ENCODE measurements at places on chromosomes 7 and 10. TPM values are rescaled to one million over a fixed set of nuclear protein-coding genes. Genes with fewer than 3 reads are reported as not detected.

DNA sequence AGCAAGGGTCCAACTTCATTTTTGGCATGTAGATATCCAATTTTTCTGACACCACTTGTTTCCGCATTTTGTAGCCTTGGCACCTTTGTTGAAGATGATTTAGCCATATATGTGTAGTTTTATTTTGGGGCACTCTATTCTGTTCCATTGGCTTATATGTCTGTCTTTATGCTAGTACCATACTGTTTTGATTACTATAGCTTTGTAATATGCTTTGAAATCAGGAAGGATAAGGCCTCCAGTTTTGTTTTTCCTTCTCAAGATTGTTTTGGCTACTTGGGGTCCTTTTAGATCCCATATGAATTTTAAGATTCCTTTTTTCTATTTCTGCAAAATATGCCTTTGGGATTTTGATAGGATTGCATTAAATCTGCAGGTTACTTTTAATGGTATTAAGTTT is 9.5 kb upstream of the BTBD16 start:
- DNase-seq, result no peak

GRCh38 chr10:14016011-14016536 is 314.6 kb downstream of the FRMD4A start:
- no peak for DNase-seq

The MRM2 gene
- total RNA-seq, result 30.3 TPM

DNA sequence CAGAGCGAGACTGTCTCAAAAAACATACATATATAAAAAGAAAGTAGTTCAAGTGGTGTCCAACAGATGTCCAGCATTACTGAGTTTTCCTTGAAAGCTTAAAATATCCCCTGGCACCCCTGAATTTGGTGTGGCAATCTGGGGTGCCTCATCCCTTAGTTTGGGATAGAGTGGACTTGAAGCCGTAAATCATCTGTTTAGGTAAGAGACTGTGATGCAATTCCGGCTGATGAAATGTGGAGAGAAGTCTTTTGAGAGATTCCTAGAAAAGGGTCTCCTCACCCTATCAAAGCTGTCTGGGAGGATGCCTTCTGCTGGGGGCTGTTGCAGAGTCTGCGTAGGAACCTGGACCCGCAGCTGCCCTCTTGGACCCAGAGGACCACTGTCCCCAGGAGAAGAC is 408.0 kb downstream of the RPS24 start:
- no peak for DNase-seq

- no peak for DNase-seq
Observed at GRCh38 chr10:1114315-1114714, 58.1 kb downstream of the WDR37 start.

DNA sequence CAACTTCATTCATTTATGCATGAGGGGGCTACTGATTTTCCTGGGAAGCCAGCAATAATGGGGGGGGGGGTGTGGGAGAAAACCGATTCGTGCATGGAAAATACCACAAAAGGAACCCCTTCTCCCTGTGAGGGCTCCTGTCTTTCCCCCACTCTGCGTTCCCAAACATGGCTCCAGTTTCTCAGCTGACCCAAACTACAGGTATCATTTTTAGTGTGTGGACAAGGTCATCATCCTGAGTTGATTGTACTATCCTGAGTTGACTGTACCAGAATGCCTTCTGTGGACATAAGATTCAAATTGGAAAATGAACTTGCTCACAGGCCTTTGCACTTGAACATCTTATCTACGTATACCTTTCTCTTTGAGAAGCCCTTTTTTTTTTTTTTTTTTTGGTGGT is 49.9 kb downstream of the ZRANB1 start:
- DNase-seq, result no peak

DNA sequence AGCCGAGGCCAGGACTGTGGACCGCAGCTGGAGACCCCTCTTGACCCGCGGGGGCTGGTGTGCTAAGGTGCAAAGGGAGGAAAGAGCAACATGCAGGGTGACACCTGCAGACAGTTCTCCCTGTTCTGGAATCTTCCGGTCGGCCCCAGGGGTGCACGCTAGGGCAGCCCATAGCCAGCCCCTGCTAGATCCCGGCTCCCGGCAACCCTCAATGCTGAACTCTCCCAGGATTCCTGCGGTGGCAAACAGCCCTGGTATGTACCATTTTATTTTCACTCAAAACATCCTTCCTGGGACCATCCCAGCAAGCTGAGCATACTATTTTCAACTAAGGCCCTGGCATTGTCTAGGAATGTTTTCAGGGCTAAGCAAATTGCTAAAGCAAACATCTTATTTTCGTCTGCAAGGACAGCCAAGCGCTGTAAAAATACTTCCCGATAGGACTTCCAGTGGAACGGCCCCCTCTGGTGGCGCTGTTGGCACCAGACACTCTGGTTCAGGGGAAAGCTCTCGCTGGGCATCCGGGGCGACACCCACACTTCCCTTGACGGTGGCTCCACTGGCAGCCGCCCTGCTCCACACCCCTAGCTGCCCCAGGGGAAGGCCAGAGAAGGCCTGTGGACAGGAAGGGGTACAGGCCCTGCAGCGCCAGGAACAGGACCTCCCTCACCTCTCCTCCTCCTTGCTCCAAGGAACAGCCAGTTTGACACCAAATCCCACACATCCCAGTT is 99.4 kb downstream of the CTBP2 start:
- DNase-seq, result peak; percentile 66

DNA sequence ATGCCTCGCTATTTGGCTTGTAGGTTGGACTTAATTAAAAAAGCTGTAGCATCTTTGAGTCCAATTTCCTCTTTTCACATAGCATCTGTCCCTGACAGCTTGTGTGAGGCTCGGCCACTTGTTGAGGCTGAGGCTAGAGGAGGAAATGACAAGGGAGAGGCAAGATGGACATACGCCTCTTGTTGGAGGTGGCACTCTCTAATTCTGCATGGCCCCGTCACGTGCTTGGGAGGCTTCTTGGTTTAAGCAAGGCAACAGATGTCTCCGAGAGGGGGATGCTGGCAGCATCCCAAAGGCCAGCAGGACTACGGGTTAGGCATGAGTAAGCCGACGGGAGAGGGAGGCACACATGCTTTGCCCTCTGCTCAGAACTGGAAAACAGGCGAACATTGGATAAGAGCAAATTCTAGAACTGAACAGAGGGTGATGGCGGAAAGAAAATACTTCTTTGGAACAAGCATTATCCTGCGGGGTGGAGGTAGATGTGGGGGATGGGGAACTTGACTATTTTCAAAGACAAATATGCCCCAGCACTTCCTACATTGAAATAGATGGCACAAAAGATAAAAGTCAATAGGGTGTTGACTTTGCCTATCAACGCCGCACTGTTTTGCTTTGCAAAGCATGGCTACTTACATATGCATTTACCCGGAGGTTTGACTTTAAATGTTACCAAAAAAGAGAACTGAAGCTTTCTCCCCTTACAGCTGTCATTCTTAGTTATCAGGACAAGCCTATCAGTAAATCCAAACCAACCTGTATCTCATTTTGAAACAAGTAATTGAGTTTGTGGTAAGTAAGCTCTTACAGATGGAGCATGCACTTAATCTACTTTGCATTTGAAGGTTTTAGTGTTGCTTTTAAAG is 94.8 kb downstream of the CHN2 start:
- no peak for DNase-seq

The LHPP gene
- 11.1 TPM for total RNA-seq

DNA sequence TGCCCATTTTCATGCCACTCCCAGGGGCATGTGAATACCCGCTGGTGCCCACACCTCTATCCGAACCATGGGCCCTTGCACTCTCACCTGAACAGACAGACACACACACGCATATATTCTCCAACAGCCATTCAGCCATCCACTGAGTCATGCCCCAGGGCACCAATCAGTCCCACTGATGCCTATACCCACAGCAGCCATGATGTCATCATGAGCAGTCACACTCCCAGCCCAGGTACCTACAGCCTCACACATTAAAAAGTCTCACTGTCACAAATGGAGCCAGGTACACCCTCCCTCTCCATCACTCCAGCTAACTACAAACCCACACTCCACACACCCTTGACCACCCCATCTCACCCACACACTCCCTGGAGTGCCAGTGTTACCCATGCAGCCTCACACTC is 12.2 kb downstream of the VSIR start:
- peak; percentile 66 for DNase-seq

DNA sequence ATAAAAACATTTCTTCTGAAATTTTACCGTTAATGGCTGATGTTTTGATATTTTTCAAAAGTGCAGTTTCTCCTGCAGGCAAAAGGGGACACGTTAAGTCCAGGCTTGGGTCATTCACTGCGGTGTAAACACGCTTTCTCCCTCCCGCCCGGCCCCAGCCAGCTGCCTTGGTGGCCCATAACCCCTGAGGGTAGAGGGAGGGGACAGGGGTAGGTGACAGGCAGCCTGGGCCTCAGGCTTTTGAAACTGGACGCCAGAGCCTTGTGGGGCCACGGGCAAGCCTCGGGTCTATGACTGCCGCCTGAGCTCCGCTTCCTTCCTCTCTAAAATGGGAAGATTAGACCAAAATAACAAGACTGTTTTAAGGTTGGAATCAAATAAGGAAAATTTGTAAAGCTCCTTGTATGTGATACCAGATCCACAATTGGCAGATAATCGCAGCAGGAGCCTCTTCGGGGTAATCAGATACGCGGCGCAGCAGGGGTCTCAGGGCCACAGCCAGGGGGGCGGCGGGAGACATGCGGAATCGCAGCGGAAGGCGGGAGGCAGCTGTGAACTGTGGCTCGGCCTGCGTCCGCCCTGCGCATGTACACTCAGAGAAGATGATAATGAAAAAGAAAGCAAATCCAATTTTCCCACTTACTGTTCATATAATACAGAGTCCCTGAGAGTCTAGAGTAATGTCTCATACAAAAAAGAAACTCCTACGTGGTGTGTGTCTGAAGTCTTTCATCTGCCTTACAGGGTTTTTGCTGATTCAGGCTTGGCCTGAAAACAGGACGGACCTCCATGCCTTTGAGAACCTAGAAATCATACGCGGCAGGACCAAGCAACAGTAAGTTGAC is 138.3 kb downstream of the EGFR start:
- DNase-seq, result no peak

DNA sequence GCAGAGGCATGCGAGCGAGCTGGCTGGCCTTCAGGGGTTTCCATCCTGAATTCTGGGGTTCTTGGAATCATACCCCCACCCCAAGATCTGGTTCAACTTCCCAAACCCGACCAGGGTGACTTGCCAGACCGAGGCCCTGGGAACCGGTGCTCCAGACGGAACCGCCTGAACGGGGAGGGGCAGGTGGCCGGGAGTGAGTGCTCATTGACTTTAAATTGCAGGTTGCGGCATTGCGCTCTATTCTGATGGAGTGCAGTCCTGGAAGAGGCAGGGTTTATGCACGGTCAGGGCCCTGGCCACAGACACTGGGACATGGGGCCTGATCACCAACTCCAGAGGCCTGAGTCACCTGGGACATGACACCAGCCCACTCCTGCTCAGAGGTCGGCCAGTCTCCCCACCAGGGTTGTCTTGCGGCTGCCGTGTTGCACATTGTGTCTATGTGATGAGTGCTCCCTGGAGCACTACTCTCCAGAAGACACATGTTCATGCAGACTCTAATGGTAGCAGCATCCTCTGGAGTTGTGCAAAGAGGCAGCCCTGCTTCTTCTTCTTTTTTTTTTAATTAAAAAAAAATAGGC is 5.8 kb upstream of the DDIT4 start:
- no peak for DNase-seq

- DNase-seq, result no peak
Observed at GRCh38 chr7:155213385-155213784, 84.3 kb upstream of the INSIG1 start.

DNA sequence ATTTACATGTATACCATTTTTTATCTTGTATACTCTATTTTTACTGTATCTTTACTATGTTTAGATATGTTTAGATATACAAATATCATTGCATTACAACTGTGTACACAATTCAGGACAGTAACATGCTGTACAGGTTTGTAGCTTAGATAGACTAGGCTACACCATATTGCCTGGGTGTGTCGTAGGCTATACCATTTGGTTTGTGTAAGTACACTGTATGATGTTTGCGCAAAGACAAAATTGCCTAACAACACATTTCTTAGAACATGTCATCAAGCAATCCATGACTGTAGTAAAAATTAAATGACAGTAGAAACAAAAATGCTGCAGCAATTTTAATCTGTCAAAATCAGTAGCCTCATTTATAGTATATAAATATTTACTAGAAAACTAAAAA is 812.2 kb downstream of the GRM8 start:
- no peak for DNase-seq

DNA sequence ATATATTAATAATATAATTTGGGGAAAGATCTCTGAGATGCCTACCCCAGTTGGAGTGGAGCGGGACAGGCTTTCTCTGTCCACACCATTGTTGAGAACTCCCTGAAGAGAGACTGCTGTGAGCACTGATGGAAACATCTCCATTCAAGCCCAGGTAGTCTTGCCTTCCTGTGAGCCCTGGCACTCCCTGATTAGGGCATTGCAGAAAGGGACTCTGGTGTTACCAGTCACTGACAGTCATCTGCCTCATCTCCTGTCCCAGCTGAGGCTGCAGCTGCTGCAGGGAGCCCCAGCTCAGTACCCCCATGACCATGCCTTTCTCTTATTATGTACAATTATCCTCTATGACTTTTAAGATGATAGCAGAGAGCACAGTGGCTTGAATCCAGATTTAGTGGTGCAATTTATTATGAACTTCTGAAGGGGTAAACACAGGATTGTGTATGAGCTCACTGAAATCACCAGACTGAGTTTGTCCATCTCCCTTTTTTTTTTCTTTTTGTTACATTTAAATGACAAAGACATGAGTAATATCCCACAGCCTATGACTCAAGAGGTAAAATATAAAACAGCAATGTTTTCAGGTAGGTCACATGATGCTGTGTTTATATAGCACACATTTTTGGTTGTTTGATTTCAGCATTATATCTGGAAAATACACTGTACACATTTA is 236.9 kb downstream of the SLC25A13 start:
- no peak for DNase-seq

The HTR5A gene
- total RNA-seq, result not detected

The PANK1 gene
- 2.3 TPM for total RNA-seq

DNA sequence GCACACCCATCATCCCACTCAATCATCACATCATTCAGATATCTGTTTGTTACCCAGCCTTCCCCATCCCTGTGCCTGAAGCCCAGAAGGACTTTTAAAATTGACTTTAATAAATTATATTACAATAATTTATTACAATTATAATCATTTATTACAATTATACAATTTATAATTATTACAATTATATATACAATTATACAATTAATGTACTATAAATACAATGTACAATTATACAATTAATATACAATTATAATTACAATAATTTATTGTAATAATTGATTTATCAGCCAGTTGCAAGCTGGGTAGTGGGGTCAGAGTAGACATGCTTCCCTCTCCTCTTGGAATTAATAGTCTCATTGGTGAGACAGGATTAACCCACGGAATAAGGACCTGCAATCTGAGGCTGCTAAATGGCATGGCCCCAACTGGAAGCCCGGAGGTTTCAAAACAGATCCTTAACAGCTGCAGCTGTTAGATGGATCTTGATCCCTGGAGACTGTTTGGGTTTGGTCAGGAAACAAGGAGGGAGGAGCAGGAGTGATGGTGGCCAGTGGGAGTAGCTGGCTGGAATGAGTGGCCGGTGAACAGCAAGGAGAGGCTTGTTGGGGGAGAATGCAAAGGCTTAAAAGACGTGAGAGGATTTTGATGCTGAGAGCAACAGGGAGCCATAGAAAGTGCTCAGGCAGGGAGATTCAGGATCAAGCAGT is 402.8 kb upstream of the PODXL start:
- DNase-seq, result no peak
